A673 (cell line): ENCODE measurements at places on chromosomes 4 and X. TPM values are rescaled to one million over a fixed set of nuclear protein-coding genes. Genes with fewer than 3 reads are reported as not detected.

- no peak overlapping the region for H3K27ac ChIP-seq
- no peak for DNase-seq
- no peaks in the 10 kb centered on the region for H3K27me3 ChIP-seq
- no peak overlapping the region for H3K4me3 ChIP-seq
Observed at GRCh38 chr4:18214411-18215055, 193.0 kb upstream of the LCORL start.

DNA sequence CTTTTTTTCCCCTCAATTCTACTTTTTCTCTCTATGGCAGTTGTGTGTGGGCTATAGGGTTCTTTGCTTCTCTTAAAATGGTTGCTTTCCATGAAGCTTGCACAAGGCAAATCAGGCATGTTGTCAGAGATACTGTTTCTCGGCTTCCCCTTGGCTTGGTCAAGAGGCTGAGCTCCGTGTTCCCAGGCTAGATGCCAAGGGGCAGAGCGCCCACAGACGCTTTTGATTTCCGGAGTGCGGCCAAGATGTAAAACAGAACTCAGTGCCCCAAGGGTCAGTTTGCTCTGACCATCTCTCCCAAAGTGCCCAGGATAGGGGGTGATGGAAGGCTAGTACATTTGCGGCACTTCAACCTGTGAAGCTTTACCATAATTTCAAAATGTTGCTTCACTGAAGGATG is 64.2 kb upstream of the DIPK2B start:
- no peak overlapping the region for H3K4me3 ChIP-seq
- H3K4me1 ChIP-seq: no peaks in the 10 kb centered on the region
- H3K27me3 ChIP-seq: no peaks in the 10 kb centered on the region
- no peaks in the 10 kb centered on the region for H3K36me3 ChIP-seq
- no peak for DNase-seq
- H3K27ac ChIP-seq: no peak overlapping the region

GRCh38 chrX:38717871-38718270 is 83.4 kb upstream of the MID1IP1 start:
- H3K4me1 ChIP-seq: no peaks in the 10 kb centered on the region
- H3K36me3 ChIP-seq: no peaks in the 10 kb centered on the region
- peak; percentile 40 for DNase-seq
- no peak overlapping the region for H3K4me3 ChIP-seq

- H3K27me3 ChIP-seq: no peaks in the 10 kb centered on the region
- peak overlapping the region; percentile 100 for H3K27ac ChIP-seq
- no peak for DNase-seq
Observed at GRCh38 chrX:41332408-41333002, 1.5 kb upstream of the DDX3X start.

GRCh38 chrX:66013194-66013816 is 26.6 kb downstream of the VSIG4 start:
- H3K4me1 ChIP-seq: no peaks in the 10 kb centered on the region
- no peak for DNase-seq
- no peaks in the 10 kb centered on the region for H3K36me3 ChIP-seq
- no peaks in the 10 kb centered on the region for H3K27me3 ChIP-seq
- H3K4me3 ChIP-seq: no peak overlapping the region
- no peak overlapping the region for H3K27ac ChIP-seq

DNA sequence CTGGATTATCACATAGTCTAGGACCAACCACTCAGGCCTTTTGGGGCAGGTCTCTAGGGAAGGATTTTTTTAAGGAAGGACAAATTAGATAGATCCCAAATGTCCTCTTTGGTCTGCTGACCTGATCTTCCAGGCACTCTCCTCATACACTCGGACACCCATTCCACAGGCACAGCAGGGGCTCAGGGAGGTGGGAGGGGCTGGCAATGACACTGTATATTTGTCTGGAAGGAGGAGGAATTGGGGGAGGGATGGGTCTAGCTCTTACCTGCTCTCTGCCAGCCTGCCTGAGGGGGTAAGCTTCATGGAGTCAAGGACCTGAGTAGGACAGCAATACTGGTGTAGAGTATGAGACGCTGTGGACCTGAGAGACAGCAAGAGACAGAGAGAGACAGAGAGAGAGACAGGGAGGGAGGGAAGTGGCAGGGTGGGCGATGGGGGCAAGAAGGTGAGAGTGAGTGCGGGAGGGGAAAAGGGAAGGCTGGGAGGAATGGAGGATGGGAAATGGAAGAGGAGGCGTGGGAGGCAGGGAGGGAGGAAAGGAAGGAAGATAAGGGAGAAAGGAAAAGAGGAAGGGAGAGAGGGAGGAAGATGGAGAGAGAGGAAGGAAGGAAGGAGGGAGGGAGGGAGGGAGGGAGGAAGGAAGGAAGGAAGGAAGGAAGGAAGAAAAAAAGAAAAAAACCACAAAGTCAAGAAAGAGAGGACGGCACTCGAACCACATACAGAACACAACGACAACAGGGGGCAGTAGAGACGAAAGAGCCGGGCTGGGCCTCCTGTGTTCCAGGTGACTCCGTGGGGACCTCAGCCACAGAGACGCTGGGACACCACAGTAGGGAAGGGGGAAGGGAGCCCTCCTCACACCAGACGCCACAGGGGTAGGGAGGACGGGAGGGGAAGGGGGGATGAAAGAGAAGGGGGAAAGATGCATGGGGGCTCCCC is 1.8 kb downstream of the IQSEC2 start:
- H3K36me3 ChIP-seq: no peaks in the 10 kb centered on the region
- H3K27ac ChIP-seq: no peak overlapping the region
- peak; percentile 25 for DNase-seq
- no peaks in the 10 kb centered on the region for H3K27me3 ChIP-seq

- no peak overlapping the region for H3K4me3 ChIP-seq
- H3K4me1 ChIP-seq: no peaks in the 10 kb centered on the region
- no peak for DNase-seq
- no peaks in the 10 kb centered on the region for H3K36me3 ChIP-seq
Observed at GRCh38 chr4:1480720-1481119, 74.5 kb upstream of the NKX1-1 start.

- no peaks in the 10 kb centered on the region for H3K4me1 ChIP-seq
- H3K27ac ChIP-seq: no peak overlapping the region
- H3K36me3 ChIP-seq: no peaks in the 10 kb centered on the region
- no peak for DNase-seq
- H3K4me3 ChIP-seq: no peak overlapping the region
- H3K27me3 ChIP-seq: no peaks in the 10 kb centered on the region
Observed at GRCh38 chr4:116275006-116275405, 810.4 kb downstream of the TRAM1L1 start.

GRCh38 chrX:46953137-46953527 is 40.9 kb downstream of the JADE3 start:
- H3K36me3 ChIP-seq: no peaks in the 10 kb centered on the region
- H3K4me3 ChIP-seq: no peak overlapping the region
- peaks cover 22% of the 10 kb centered on the region for H3K4me1 ChIP-seq
- no peaks in the 10 kb centered on the region for H3K27me3 ChIP-seq

DNA sequence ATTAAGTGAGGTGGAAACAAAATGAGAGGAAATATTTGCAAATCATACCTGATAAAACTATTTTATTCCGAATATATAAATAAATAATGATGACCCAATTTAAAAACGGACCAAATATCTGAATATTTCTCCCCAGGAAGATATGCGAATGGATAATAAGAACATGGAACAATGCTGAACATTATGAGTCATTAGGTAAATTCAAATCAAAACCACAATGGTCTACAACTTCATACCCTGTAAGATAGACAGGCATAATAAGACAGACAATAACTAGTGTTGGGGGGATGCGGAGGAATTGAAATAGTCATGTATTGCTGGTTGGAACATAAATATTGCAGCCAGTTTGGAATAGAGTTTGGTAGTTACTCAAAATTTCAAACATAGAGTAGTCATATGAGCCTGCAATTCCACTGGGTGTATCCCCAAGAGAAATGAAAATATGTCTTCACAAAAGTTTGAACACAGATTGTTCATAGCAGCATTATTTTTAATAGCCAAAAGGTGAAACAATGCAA is 47.6 kb upstream of the DRP2 start:
- no peak overlapping the region for H3K27ac ChIP-seq
- no peak for DNase-seq
- H3K36me3 ChIP-seq: no peaks in the 10 kb centered on the region
- no peak overlapping the region for H3K4me3 ChIP-seq
- H3K4me1 ChIP-seq: no peaks in the 10 kb centered on the region

DNA sequence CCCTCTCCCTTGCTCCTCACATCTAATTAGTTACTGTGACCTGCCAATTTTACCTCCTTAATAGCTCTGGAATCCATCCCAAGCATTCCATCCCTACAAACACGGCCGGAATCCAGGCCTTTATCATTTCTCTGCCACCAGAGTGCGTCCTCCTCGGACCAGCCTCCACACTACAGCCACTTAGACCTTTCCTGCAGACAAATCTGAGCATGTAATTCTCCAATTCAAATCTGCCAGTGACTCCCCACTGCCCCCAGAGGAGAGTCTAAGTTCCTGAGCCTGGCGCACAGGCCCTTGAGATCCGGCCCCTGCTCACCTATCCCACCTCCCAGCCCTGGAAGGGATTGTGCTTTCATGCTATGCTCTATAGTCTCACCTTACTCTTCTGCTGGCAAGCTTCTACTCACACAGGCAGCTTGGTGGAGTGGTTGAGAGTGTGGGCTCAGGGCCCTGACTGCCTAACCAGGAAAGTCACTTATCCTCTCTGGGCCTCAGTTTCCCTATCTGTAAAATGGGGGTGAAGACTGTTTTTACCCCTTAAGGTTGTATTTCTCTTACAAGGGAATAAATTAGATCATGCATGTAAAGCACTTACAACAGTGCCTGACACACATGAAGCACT is 31.2 kb downstream of the PJA1 start:
- no peak overlapping the region for H3K4me3 ChIP-seq
- no peak overlapping the region for H3K27ac ChIP-seq
- H3K27me3 ChIP-seq: no peaks in the 10 kb centered on the region

GRCh38 chr4:57374866-57375595 is 264.8 kb upstream of the IGFBP7 start:
- H3K36me3 ChIP-seq: no peaks in the 10 kb centered on the region
- no peak for DNase-seq
- no peaks in the 10 kb centered on the region for H3K27me3 ChIP-seq
- H3K4me3 ChIP-seq: no peak overlapping the region

DNA sequence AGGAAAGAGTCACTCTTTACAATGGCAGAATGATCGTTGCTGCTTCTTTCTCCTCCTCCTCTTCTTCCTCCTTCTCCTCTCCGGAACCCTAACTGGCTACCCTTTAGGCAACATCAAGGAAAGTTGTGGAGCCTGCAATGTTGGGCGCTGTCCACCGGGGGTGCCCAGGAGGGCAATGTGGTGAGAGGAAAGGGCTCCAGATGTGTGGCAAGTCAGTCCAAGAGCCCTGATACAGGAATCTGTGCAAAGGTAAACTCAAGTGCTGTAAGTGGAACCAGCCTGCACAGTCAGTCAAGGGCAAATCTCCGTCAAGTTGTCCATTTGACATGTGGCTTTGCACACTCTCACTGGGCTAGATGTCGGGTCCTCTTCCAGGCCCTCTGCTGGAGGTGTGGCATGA is 2.8 kb downstream of the RTL5 start:
- no peak overlapping the region for H3K27ac ChIP-seq
- DNase-seq: peak; percentile 50
- H3K36me3 ChIP-seq: no peaks in the 10 kb centered on the region
- H3K4me3 ChIP-seq: no peak overlapping the region
- peaks cover 17% of the 10 kb centered on the region for H3K4me1 ChIP-seq

- H3K27ac ChIP-seq: no peak overlapping the region
- no peak overlapping the region for H3K4me3 ChIP-seq
Observed at GRCh38 chr4:183321516-183321915, 710 bp downstream of the CLDN24 start.

The ZAR1 gene
- total RNA-seq: 0.28 TPM in 1 of 2 replicates, not detected in the other

The KLB gene
- not detected in 2 replicates for total RNA-seq

The SOX3 gene
- not detected in 2 replicates for total RNA-seq

The NAA11 gene
- total RNA-seq: not detected in 2 replicates

The NFXL1 gene
- total RNA-seq: 12.1 and 16.7 TPM in 2 replicates

The DRD5 gene
- not detected in 2 replicates for total RNA-seq

The CT45A5 gene
- not detected in 2 replicates for total RNA-seq

The TMEM255A gene
- 0.56 and 0.79 TPM in 2 replicates for total RNA-seq

The IL2 gene
- not detected in 2 replicates for total RNA-seq
